CD8-positive, alpha-beta memory T cell (primary cell): ENCODE measurements at places on chromosomes 12 and 14.
A peak's percentile ranks its signal among the peaks of the same experiment; 100 is the strongest.

GRCh38 chr12:56581418-56582145 lies 48.5 kb downstream of the BAZ2A start:
- DNase-seq: peak; percentile 46

GRCh38 chr14:86450085-86450484 lies 920.1 kb downstream of the FLRT2 start:
- DNase-seq: no peak

GRCh38 chr14:72771561-72771960 lies 122.3 kb downstream of the DPF3 start:
- DNase-seq: no peak

GRCh38 chr12:130832561-130833209 lies 6.4 kb downstream of the STX2 start:
- DNase-seq: no peak

GRCh38 chr12:54035568-54036264 lies 2.9 kb downstream of the HOXC5 start:
- no peak for DNase-seq

DNA sequence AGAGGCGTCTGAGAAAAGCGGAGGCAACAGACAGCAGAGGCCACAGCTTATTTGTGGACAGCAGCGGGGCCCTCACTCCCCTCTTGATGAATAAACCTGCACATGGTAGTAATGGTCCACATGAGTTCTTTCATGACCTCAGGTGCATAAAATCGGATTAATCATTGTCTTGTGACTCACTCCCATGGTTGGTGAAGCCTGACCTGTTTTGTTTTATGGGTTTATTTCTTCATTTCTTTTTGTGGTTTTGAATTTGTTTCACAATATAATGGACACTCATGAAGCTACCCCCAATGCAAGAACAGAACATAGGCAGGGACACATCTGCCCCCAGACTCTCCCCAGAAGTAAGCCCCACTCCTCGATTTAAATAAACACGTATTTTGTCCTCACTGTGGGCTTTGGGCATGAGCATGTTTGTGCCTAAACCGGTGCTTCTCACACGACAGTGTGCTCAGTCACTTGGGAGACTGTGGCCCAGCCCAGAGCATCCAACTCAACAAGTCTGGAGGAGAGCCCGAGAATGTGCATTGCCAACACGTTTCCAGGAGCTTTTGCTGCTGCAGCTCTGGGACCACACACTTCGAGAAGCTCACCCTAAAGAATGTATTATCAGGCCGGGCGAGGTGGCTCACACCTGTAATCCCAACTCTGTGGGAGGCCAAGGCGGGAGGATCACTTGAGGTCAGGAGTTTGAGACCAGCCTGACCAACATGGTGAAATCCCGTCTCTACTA lies 116.1 kb downstream of the SCARB1 start:
- no peak for DNase-seq

- peak; percentile 72 for DNase-seq
Observed at GRCh38 chr12:26831951-26832821, 808 bp downstream of the ITPR2 start.
